NCI-H146 (cell line): ENCODE measurements at places on chromosomes 11 and 22.
A peak's percentile ranks its signal among the peaks of the same experiment; 100 is the strongest.

DNA sequence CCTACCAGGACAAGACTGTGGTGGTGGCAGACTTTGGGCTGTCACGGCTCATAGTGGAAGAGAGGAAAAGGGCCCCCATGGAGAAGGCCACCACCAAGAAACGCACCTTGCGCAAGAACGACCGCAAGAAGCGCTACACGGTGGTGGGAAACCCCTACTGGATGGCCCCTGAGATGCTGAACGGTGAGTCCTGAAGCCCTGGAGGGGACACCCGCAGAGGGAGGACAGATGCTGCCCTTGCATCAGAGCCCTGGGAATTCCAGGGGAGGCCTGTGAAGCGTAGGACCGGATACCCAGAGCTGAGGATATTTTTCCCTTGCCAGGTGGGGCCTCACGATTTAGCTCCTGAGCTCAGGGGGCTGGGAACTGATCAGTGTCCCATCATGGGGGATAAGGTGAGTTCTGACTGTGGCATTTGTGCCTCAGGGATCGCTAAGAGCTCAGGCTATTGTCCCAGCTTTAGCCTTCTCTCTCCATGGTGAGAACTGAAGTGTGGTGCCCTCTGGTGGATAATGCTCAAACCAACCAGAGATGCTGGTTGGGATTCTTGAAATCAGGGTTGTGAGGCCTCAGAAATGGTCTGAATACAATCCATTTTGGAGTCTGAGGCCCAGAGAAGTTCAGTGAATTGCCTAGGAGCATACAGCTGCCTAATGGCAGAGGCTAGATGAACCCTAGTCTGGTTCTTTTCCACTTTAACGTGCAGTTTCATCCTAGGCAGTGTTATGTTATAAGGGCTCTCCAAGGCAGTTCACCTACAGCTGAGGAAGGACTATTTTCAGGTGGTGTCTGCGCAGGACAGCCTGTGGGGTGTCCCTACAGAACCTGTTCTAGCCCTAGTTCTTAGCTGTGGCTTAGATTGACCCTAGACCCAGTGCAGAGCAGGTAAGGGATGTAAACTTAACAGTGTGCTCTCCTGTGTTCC, 19.5 kb downstream of the PIK3IP1 start:
- DNase-seq, result peak; percentile 39

DNA sequence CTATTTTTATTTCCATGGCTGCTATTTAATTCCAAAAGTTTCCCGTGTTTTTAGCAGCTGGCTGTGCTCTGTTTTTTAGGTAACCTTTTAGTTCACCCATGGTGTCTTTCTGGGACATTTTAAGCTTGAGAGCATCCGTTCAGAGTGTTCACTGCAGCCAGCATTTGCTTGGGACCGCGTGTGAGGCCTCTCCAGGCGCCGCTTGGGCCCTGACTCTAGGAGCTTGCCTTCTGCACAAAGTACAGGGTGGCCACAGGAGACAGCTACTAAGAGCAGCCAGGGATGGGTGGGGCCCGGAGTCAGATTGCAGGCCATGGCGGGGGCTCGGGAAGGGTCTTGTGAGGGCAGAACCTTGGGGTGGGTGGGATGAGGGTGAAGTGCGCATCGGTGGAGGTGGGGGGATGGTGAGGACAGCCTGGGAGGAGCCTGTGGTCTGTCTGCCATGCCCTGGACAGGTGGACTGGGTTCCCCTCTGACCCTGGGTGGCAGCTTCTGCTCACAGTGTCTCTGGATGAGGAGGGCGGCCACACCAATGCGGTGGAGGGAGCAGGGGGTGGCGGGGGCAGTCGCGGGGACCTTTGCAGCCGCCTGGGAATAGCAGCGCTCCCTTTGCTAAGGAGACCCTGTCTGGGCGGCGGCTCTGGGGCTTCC, 288.1 kb downstream of the TBC1D22A start:
- no peak for DNase-seq

DNA sequence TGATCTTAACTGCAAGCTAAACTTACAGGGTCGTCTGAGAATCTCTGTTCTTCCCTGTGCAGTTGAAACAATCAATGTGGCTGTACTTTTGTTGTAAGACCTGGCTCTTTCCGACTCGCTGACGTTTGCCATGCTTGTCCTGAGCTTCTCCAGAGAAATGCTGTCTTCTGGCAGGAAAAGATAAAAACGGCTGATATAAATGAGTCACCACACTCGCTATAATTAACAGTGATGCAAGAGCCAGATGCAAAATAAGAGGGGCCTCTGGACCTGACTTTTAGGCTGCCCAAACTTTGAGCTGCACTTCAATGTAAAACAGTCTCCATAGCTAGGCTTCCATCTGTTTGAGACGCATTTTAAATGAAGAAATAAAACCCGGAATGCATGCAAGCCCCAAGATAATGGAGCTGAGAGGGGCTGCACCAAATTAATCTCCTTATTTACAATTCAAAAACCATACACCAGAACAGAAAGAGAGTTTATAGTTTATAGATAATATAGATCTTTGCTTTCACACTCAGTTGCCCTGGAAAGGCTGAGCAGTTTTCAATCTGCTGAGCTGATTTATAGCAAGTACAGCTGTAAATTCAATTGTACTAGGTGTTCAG, 48.5 kb downstream of the WT1 start:
- no peak for DNase-seq

DNA sequence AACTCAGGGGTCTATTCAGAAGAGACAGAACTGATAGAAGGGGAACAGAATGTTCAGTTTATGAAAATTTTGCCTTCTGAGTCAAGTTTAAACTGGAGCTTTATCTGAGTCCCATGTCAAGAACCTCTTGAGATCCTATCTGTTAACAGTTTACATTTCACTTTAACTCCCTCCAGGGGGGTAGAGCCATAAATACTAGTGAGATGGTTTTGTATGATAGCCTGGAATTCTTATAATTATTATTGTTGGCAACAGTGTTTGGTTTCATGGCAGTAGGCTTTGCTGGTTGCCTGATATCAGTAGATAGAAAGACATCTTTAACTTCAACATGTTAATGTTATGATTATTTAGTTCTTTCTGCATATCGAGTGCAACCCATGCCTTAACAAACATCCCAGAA, 498.5 kb downstream of the INSC start:
- DNase-seq, result no peak

DNA sequence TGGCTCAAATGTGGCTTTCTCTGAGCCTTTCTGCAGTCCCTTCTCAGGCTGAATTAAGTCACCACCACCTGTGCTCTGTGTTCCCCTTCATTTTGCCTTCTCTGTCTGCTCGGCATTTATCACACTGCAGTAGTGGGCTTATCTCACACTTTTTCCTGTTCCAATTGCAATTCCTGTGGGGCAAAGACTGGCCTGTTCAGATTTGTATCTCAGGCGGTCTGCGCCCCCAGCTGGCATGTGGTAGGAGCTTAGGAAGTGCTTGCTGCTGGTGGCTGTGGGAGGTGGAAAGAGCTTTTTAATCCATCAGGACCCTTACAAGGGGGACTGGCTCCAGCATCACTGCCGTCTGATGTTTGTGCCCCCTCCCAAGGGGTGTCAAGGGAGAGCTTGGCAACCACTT, 21.2 kb downstream of the BMAL1 start:
- no peak for DNase-seq

DNA sequence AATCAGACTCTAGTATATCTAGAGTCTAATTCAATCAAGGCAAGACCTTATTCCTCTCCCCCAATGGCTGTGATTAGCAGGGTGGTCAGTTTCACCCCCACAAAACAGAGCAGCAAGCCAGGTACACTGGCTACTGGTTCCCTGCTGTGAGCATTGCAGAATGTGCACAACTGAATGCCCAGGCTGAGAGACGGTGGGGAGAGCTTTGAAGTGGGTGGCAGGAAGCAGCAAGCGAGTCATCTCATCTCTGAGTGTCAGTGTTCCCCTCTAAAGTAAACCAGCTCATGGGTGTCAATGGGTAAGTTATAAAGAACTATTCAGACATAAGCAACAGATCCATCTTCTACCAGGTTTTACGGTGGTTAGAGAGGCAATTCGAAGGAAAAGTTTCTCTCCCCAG, 37.6 kb downstream of the GAB4 start:
- DNase-seq, result no peak

- DNase-seq, result no peak
Observed at GRCh38 chr22:46846150-46846831, 83.8 kb downstream of the TBC1D22A start.

DNA sequence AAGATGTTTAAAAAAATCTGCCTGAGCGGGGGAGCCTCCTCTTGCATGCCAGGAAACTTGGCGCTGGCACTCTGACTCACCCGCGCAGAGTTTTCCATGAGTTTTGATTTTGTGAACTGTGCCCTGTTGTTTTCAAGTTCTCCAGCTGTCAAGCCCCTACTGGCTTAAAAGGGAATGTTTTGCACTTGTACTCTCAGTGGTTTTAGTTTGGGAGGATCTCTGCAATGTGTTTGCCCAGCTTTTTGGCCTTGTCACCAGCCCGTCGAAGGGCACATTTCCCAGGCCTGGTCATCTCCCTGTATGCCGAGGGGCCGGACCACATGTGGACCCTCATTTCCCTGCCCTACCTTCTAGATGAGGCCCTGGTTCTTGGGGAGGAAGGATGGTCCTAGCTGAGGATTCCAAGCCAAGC, 12.2 kb downstream of the MRGPRF start:
- DNase-seq, result no peak

DNA sequence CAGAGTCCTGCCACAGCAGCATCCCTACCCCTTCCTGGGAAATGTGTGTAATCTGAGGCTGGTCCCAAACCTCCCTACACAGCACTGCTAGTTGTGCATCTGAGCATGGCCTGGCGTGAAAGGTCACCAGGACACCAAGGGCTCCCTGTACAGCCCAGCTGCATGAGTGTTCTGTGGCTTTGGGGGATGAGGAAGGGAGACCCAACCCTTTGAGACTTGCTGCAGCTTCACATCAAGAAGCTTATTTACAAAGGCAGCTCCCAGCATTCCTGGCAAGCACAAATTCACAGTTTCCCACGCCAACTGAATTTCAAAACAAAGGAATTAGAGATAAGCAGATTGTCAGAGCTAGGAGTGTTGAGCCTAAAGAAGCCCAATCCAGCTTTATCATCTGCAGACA, 32.2 kb downstream of the CSNK2A3 start:
- DNase-seq, result no peak

- DNase-seq, result no peak
Observed at GRCh38 chr22:31062566-31063230, 18.4 kb upstream of the SMTN start.

DNA sequence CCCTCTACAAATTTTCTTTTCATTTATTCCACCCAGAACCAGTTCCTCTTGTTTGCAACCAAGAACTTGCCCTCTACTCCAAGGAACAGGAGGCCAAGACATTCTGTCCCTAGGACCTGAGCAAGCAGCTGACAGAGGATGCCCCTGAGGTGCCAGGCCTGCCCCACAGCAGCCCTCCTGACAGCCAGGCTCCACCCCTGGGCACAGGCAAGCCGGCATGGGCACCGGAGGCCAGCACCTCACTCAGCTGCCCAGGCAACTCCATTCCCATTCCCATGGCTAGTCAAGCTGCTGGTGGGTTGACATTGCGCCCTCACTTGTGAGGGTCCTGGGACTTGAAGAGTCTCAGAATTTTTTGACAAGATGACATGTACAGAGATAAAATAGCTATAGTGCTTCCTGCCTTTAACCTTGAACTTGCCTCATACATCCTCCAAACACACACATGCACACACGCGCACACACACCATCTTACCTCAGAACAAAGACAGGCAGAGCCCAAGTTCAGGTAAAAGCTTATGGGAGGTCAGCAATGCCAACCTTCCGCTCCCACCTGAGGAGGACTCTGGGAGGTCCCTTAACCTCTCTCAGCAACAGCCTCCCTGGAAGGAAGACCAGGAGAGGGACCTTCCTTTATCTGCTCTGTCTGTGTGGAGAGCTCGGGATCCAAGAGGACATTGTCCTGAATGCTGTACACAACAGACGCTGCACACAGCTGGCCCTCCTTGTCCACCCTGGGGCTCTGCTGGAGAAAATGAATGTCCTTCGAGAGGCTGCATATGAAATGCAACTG, 620.9 kb upstream of the CADM1 start:
- DNase-seq, result no peak

GRCh38 chr11:16876053-16876752, 137.8 kb downstream of the C11orf58 start:
- DNase-seq, result no peak

DNA sequence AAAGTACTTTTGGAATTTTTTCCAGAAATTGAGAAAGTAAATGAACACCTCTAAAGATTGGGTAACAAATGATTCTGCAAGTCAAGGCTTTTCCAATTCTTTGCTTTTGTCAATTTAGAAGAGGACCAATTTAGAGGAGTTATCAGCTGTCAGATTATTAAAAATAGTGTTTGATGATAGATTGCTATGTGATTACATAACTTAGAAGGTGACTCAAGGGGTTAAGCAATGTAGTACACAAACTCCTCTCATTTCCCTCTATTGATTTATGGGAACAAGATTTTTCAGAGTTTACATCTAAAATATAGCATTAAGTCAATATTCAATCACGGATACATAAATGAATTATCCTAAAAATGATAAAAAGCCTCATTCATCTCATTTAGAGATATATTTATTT, 70.3 kb downstream of the INSC start:
- DNase-seq, result no peak

GRCh38 chr11:12502046-12502445, 124.7 kb downstream of the PARVA start:
- DNase-seq, result no peak

- DNase-seq, result no peak
Observed at GRCh38 chr11:12692229-12693075, 18.2 kb downstream of the TEAD1 start.

DNA sequence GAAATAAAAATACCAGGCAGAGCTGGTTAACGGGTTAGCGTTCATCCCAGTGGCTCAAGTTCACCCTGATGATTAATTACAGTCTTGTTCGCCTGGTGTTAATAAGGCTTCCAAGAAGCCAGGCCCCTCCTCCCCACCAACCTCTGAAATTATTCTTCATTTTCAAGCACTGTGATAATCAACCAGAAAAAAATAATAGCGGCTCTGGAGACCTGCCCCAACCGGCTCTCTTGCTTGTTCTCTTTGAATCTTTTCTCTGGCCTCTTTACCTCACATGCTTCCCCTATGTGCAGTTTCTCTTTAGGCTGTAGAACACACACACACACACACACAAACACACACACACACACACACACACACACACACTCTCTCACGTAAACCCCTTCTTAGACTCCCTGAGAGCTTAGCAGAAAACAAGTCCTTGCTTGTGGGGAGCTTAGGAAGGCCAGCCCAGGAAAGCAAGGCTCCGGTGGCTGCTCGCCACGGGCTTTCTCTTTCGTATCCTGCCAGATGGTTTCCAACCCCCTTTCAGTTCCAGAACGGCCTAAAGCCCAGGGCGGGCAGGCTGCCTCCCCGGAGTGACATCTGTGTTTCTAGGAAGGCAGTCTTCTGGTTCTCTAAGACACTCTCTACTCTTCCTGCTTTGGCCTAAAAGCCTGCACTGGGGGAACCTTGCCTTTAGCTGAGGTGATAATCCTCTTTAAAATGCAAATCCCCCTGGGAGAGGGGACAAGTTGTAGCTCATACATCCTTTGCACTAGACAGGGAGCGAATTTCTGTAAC, 106.4 kb upstream of the SESN3 start:
- no peak for DNase-seq

DNA sequence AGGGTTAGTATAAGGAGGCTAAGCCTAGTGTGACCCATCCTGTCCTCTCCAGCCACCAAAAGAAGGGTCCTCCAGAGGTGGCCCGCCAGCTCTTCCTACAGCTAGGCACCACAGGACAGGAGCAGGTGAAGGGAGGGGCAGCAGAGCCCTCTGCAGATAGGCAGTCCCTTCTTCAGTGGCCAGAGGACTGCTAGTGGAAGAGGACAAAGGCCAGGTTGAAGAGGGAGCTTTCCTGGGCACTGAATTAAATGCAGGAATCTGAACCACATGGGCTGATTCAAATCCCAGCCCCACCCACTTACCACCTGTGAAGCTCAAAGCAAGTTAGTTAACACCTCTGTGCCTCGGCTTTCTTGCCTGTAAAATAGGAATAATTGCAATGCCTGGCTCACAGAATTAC, 409.5 kb downstream of the NXPE2 start:
- no peak for DNase-seq
